ENCODE measurements at places on chromosomes 6 and 20.

GRCh38 chr20:34607066-34607465, 48.5 kb downstream of the MAP1LC3A start:
- DNase-seq = no peak

DNA sequence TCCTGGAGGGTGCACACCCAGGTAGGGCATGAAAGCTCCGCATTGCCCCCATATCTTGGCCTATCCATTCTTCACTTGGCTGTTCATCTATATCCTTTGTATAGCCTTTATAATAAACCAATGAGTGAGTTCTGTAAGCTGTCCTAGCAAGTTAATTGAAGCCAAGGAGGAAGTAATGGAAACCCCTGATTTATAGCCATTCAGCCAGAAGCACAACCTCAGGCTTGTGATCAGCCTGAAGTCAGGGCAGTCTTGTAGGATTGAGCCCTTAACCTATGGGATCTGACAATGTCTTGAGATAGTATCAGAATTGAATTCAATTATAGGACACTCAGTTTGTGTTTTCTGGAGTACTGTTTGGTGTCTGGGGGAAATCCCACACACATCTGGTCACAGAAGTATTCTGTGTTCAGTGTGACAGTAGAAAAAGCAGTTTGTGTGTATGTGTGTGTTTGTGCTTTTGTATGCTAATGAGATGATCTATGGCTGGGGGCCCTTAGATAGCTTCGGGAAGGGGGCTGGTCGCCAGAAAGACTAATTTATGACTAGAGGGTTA, 5.7 kb downstream of the NT5E start:
- DNase-seq = no peak

- no peak for DNase-seq
These were observed 115.9 kb downstream of the BMP7 start for GRCh38 chr20:57150559-57150958.

DNA sequence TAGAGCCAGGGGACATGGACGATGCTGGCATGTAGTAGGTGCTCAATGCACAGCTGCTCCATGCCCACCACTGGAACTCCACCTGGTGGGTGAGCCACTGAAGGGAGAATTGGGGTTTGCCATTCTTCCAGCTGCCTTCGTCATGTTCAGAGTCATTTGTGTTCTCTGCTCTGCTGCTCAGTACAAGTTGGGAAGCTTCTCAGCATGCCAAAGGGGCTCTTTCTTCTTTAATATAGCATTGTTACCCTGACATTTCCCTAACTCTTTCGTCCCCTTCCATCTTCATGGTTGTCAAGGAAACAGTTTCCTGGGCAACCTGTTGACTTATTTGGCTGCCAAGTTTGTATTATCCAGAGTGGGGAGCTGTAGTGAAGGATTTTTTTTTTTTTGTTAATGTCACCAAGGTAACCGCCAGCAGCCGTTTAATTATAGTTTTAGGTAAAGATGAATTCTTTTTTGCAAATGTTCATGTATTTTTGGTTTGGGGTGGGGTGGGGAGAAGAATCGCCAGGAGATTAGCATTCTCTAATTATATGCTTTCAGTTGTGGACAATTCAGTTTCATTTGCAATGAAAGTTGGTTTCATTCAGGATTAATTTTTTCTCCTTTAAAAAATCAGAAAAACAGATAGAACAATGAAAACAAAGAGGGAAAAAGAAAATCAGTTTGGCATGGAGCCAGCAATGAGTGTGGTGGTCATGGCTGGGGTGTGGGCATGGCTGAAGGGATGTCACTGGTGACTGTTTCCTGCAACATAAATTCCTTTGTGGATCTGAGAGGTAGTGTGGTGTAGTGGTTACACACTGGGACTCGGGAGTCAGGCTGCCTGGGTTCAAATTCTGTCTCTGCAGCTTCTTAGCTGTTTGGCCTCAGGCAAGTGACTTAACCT, 73.0 kb upstream of the KCNG1 start:
- DNase-seq = no peak

DNA sequence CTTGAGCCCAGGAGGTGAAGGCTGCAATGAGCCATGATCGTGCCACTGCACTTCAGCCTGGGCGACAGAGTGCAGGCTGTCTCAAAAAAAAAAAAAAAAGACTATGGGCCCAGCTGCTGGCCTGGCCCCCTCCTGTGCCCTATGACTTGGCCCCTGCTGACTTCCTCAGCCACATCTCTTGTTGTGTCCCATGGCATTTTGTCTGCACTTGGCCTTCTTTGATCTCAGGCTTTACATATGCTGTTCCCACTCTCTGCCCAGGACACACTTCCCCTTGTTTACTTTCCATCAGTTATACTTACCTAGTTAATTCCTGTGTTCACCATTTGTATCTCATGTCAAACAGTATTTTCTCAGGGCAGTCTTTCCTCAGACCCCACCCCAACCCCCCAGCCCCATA, 44.5 kb downstream of the RPRD1B start:
- no peak for DNase-seq

- DNase-seq = no peak
These were observed 57.7 kb downstream of the SNX5 start for GRCh38 chr20:17910828-17911294.
